Stimulated activated naive B cell treated with anti-CD40 and anti-IgM and Interleukin-4, amounts not matched to agents 10 μg/mL and 1 μg/mL and 100 μg/mL, for 72 hours (primary cell): ENCODE measurements at places on chromosomes 5 and 9.

DNA sequence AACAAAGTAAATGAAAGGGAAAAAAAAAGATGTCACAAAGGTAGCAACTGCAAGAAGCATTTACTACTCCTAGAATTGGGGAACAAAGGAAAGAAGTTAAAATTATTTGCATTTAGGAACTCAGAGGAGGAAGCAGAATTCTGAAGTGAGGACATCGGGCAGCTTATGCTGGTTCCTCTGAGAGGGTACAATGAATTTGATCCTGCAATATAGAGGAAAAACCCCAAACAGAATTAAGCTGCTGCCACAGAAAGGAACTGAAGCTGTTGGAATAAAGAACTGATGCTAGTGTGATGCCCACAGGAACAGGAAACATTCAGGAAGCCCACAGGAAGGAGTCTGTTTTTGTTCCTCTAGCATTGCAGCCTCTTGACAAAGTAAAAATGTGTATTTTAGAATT is 22.3 kb upstream of the TBCA start:
- no peaks in the 10 kb centered on the region for H3K4me1 ChIP-seq
- no peak overlapping the region for H3K27ac ChIP-seq
- no peak for DNase-seq
- H3K4me3 ChIP-seq = no peak overlapping the region
- peaks cover 27% of the 10 kb centered on the region for H3K27me3 ChIP-seq
- no peaks in the 10 kb centered on the region for H3K36me3 ChIP-seq

DNA sequence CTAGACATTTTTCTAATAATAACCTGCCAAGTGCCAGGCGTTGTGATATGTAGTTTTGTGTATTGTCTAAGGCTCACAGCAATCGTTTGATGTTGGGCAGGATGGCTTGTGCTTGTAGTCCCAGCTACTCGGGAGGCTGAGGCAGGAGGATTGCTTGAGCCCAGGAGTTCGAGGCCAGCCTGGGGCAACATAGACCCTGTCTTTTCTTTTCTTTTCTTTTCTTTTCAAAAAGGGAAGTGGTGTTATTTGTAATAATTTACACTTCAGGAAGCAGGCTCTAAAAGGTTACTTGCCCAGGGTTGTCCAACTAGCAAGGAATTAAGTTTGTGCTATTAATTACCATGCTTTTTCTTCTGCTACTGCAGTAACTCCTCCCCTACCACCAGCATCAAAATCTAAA is 3.2 kb downstream of the ZNF131 start:
- H3K27me3 ChIP-seq = no peaks in the 10 kb centered on the region
- H3K4me3 ChIP-seq = peak overlapping the region; percentile 54
- H3K36me3 ChIP-seq = peaks cover 24% of the 10 kb centered on the region
- DNase-seq = no peak

DNA sequence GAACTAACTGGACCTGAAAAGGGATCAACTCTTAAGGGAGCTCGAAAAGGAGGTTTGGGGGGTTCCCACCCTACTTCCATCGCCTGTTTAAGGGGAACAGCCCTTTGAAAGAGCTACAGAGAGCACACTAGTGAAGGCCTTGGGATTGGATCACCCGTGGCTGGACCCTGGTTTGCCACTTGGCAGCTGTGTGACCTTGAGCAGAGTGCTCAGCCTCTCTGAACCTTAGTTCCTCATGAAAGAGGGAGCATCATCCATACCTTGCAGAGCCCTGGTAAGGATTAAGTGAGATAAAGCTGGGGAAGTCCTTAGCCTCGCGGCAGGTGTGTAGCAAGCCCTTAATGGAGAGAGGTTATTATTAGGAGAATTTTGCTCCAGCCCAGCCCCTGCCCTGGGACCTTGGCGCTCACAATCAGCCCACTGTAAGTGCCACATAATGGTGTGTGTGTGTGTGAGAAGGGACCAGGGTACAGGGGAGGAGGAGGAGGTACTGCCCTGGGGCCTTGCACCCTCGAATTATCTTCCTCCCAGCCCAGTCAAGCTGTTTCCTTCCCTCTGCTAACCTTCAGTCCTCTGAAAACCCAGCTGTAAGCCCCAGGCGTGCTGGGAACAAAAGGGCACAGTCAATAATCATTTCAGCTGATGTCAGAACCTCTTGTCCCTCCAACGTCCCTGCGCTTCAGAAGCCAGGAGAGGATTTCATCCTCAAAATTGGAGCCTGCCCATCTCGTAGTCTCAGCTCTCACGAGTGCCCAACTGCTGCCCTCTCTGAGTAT is 42.9 kb downstream of the FOXI1 start:
- H3K4me1 ChIP-seq = peaks cover 3% of the 10 kb centered on the region
- no peak for DNase-seq
- no peak overlapping the region for H3K27ac ChIP-seq
- H3K36me3 ChIP-seq = no peaks in the 10 kb centered on the region
- peaks cover 7% of the 10 kb centered on the region for H3K27me3 ChIP-seq
- H3K4me3 ChIP-seq = no peak overlapping the region

GRCh38 chr5:107431998-107432397 is 238.7 kb downstream of the EFNA5 start:
- H3K27ac ChIP-seq = no peak overlapping the region
- no peak overlapping the region for H3K4me3 ChIP-seq
- no peak for DNase-seq
- H3K27me3 ChIP-seq = no peaks in the 10 kb centered on the region

DNA sequence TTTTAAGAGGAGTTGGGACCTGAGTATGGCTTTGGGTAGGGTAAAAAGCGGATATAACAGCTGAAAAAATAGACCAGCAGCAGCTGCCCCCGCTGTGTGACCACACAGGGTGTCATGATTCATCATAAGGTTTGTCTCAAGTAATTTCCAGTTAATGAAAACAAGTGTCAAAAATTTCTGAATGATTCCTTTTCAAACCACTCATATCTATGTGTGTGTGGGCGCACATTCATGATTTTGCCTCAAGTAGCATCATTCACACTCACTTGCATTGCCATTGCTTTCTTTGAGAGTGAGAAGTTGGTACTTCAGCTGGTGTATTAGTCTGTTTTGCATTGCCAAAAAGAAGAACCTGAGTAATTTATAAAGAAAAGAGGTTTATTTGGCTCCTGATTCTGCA is 12.1 kb upstream of the TNFAIP8 start:
- peaks cover 9% of the 10 kb centered on the region for H3K36me3 ChIP-seq
- H3K27me3 ChIP-seq = no peaks in the 10 kb centered on the region
- H3K4me1 ChIP-seq = peaks cover 95% of the 10 kb centered on the region
- peak overlapping the region; percentile 21 for H3K4me3 ChIP-seq
- H3K27ac ChIP-seq = peak overlapping the region; percentile 90

- H3K36me3 ChIP-seq = no peaks in the 10 kb centered on the region
- no peak overlapping the region for H3K4me3 ChIP-seq
- H3K27ac ChIP-seq = no peak overlapping the region
- H3K4me1 ChIP-seq = no peaks in the 10 kb centered on the region
- DNase-seq = no peak
Measured at GRCh38 chr5:159887050-159887449, 29.2 kb upstream of the ADRA1B start.

GRCh38 chr5:157471709-157472108 is 11.7 kb downstream of the NIPAL4 start:
- H3K27me3 ChIP-seq = no peaks in the 10 kb centered on the region
- H3K4me1 ChIP-seq = peaks cover 63% of the 10 kb centered on the region
- H3K27ac ChIP-seq = peak overlapping the region; percentile 77
- no peak for DNase-seq

DNA sequence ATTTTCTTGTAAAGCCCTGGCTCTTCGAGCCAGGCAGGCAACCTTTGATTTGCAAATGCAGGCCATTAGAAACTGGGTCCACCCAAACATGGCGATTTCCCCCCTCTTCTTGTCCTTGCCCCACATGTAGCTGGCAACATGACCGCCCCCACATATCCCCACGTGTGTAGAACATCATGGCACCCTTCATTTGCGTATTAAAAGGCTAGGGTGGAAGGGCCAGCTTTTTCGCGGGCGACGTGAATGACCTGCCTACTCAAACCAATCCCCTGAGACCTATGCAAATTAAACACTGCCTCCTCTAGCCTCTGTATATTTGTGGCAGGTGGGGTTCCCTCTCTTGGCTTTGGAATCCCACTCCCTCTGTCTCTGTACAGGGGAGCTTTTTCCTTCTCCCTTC is 107.0 kb upstream of the CLINT1 start:
- H3K4me3 ChIP-seq = no peak overlapping the region
- H3K36me3 ChIP-seq = no peaks in the 10 kb centered on the region
- H3K27ac ChIP-seq = no peak overlapping the region
- no peaks in the 10 kb centered on the region for H3K4me1 ChIP-seq
- H3K27me3 ChIP-seq = no peaks in the 10 kb centered on the region

DNA sequence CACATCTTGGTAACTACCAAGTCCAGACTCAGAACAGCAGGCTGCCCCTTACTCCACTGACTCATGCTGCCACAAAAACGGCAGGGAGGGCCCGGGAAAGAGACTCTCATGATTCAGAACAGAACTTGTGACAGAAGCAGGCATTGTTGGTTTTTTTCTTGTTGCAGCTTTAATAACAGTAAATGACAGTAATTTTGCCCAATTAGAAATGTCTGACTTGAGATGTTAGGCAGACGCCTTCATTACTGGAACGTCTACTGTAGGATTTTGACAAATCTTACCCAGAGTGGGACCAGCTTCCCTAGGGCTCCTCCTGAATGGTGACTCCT is 77.9 kb downstream of the SEMA5A start:
- no peaks in the 10 kb centered on the region for H3K36me3 ChIP-seq
- H3K27me3 ChIP-seq = no peaks in the 10 kb centered on the region
- no peak overlapping the region for H3K4me3 ChIP-seq
- H3K27ac ChIP-seq = no peak overlapping the region

DNA sequence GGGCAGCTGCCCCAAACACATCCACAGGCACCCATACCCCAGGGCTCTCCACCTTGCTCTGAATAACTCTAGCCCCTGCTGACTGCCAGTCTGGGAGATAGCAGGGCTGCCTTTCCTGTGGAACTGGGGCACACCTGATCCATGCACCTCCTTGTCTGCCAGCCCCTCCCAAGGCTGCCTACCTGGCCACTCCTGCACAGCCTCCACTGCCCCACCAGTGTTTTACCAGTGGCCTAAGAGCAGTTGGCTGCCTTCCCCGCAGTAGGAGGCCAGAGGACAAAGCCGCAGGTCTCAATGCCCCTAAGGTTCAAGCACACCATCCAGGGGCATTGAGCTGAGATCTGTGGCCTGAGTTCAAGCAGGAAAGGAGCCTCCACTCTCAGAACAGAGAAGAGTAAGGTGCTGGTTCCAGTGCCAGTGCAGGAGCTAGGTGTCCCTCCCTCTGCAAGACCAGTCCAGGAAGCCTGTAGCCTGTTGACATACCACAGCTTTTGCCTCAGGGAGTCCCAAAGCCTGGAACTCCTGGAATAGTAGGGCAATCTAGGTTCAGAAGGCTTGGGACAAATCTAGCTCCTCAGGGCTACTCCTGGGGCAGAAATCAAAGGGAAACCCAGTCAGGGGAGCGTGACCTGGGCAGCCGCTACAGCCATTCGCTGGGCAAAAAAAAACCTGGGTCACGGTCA is 514.5 kb upstream of the PTGER4 start:
- no peak for DNase-seq
- peaks cover 3% of the 10 kb centered on the region for H3K27me3 ChIP-seq
- H3K4me1 ChIP-seq = peaks cover 8% of the 10 kb centered on the region
- H3K4me3 ChIP-seq = no peak overlapping the region

DNA sequence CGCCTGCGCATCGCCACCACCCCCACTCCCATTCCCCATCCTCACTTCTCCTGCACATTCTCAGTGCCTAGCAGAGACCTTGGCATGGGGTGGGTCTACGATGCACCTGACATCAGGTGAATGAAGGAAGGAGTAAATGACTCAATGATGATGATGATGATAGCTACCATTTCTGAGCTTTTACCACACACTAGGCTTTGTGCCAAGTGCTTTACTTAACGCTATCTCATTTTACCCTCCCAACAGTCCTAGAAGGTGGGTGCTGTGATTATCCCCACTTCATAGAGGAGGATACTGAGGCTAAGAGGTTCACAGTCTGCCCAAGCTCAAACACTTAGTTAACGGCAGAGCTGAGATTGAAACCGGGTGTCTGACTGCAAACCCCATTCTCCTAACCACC is 27.1 kb downstream of the CAMK2A start:
- DNase-seq = no peak
- H3K4me3 ChIP-seq = no peak overlapping the region
- H3K36me3 ChIP-seq = no peaks in the 10 kb centered on the region
- H3K27ac ChIP-seq = no peak overlapping the region
